ENCODE measurements at places on chromosomes 5 and 9.

GRCh38 chr9:70085241-70085640, 41.6 kb downstream of the MAMDC2 start:
- DNase-seq = no peak

- no peak for DNase-seq
Measured at GRCh38 chr9:25353783-25354182, 324.5 kb downstream of the TUSC1 start.

DNA sequence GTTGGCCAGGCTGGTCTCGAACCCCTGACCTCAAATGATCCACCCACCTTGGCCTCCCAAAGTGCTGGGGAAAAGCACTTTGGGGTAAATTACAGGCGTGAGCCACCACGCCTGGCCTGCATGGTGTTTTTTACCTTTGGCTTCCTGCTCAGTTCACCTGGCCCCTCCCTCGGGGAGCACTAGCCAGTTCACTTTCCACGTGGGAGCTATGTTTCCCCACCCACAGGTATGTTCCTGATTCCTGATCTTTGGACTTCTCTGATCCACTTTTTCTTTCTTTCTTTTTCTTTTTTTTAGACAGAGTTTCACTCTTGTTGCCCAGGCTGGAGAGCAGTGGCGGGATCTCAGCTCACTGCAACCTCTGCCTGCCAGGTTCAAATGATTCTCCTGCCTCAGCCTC, 15.8 kb downstream of the DAB2IP start:
- no peak for DNase-seq

GRCh38 chr5:133245191-133246052, 193.6 kb downstream of the HSPA4 start:
- peak; percentile 91 for DNase-seq

GRCh38 chr5:64497386-64497785, 8.4 kb upstream of the RGS7BP start:
- DNase-seq = peak; percentile 35

DNA sequence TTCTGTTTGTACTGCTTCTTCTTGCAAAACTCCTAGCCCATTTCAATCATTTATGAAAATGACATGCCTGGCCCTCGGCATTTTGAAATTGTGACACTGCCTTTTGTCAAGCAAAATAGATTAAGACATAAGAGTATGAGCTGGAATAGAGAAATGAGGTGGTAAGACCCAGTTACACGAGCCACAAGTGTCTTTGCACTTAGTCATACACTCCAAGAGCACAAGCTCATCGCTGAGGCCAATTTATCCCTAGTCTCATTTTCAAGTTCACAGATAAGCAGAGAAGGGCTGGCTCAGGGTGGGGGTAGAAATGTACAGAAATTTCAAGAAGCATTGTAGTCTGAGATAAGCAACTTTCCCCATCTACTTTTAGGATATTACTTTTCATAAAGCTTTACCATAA, 40.6 kb upstream of the MAP1B start:
- DNase-seq = peak; percentile 52

DNA sequence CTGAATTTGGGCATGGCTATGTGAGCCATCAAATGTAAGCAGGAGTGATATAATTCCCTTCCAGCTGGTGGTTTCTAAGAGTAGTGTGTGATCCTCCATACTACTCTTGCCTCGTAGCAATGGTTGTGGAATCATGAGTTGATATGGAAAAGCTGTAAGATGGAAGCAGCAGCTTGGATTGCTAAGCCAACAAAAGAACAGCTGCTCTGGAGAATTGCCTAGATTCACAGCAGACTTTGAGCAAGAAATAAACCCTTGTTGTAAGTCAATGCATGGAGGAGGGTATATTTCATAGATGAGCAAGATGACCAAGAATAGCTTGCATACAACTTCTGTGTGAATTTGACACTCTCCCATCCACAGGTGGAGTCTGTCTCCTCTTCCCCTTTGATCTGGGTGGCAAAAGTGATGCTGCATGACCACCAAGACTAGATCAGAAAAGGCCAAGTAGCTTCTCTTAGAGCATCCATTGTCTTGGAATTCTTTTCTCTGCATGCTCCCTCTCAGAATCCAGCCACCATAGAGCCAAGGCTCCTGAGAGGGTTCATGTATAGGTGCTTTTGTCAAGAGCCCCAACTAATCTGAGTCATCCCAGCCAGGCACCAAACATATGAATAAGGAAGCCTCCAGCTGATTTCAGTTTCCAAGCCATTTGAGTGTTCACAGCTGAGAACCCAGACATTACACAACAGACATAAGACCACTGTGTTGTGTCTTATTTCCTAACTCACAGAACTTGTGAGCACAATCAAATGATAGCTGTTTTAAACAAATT, 79.0 kb downstream of the PRLR start:
- no peak for DNase-seq

- no peak for DNase-seq
Measured at GRCh38 chr5:168528521-168529373, at the start of gene FBLL1. TSS of gene FBLL1 (plus strand) at chr5:168529305. CDS start at chr5:168529505, 200 bp downstream.

DNA sequence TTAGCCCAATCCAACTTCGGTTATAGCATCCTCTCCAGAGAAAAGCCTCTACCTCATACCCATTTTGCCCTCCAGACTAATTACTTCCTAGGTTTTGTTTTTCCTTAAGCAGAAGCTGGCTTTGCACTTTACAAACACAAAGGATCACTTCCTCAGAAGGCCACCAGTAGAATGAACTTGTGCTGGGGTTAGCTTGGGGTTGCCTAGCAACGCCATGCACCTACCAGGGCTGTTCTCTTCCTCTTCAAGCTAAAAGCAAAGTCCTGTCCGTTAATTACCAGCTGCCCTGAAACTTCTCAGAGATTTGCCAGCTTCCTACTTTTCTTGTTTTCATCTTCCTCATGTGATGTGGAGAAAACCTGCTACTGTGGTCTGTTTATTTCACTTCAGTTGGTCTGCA, 132.0 kb upstream of the WWC1 start:
- no peak for DNase-seq

DNA sequence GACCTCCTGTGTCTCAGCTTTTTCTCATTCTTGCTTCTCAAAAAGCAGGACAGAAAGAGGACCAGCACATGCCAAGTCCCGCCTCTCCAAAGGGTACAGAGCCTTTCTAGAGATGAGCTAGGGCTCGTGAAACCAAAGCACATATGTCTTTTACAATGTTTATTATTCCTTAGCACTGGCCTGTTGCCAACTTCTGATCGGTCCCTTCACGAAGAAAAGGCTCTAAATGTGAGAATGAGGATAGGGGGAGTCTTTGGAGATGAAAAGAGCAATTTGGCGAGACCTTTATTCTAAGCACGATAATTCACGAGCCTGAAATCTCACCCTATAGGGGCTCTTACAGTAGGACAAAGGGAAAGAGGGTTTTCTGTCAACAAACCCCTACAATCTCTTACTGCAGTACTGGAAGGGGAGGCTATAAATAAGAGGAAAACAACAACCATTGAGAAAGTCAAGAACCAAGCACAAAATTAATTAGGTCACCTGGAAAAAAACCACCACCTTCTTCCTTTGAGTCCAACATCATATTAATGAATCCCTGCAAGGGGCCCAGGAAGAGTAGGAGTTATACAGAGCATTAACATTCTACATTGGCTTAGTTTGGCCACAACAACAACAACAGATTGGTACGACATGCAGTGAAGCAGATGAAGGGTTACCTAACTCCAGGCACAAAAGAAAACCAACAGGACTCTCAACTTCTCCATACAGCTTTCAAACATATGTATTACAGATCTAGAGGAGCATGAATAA, 309.5 kb downstream of the PDE4D start:
- DNase-seq = no peak

DNA sequence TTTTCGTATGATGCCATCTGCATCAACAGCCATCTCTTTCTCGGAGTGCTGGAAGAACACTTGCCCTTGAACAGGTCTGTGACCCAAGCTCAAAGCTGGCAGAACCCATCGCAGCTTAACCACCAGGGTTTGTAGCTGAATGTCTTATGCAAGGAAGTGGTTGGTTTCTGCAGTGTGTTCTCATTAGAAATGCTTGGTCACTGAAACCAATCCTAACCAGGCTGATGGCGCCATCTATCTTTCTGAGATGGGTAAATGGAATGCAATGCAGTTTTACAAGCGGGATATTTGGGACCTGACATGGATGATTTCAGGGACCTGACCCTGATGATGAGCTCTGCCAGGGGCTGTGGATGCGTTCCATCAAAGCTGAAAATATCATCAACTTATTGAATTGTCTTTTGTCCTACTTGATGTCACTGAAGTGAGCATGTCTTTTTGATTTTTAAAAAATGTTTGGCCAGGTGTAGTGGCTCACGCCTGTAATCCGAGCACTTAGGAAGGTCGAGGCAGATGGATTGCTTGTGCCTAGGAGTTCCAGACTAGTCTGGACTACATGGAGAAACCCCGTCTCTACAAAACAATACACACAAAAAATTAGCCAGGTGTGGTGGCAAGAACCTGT, 28.7 kb downstream of the DMRT3 start:
- DNase-seq = peak; percentile 27

GRCh38 chr9:126144196-126144595, 182.4 kb upstream of the MVB12B start:
- no peak for DNase-seq

DNA sequence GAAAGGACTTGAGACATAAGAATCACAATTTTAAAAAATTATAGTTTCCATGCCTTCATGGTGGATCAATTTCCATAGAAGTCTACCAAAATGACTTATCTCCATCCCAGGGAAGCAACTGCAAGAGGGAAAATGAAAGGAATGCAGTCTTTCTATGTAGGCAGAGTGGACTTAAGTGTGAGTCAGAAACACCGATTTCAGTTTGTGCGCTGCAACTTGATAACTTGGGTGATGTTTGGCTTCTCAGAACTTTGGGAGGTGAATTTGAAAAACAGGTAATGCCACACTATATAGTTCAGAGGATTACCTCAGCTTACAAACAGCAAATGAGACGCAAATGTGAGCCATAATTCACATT, 708 bp upstream of the CSNK1G3 start:
- DNase-seq = peak; percentile 55

- no peak for DNase-seq
Measured at GRCh38 chr5:84715091-84715490, 330.4 kb upstream of the EDIL3 start.

DNA sequence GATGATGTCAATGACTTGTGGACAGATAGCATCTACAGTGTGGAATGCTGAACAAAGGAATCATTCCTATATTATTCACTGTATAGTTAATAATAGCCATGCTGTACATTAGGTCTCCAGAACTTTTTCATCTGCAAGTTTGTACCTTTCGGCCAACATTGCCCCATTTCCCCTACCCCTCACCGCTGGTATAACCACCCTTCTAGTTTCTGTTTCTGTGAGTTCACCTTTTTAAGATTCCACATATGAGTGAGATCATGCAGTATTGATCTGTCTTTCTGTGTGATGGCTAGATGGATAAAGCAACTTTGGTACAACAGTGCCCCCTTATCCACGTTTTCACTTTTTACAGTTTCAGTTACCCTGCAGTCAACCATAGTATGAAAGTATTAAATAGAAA, 18.8 kb upstream of the ALDH1B1 start:
- no peak for DNase-seq

DNA sequence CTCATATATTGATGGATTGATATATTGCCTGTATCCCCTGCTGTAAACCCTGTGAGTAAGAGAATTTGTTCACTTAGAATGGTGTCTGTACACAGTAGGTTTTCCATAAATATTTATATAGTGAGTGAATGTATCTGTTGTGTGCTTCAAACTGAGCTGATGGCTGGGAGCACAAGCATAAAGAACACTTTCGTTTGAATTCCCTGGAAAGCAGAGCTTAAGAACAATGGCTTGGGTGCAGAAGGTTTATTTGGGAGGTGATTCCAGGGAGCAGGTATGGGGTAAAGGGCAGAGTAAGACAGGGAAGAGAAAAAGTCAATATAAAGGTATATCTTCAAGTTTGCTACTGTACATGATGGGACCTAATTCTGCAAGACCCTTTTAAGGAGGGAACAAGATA, 190.9 kb upstream of the TRIM32 start:
- DNase-seq = no peak

DNA sequence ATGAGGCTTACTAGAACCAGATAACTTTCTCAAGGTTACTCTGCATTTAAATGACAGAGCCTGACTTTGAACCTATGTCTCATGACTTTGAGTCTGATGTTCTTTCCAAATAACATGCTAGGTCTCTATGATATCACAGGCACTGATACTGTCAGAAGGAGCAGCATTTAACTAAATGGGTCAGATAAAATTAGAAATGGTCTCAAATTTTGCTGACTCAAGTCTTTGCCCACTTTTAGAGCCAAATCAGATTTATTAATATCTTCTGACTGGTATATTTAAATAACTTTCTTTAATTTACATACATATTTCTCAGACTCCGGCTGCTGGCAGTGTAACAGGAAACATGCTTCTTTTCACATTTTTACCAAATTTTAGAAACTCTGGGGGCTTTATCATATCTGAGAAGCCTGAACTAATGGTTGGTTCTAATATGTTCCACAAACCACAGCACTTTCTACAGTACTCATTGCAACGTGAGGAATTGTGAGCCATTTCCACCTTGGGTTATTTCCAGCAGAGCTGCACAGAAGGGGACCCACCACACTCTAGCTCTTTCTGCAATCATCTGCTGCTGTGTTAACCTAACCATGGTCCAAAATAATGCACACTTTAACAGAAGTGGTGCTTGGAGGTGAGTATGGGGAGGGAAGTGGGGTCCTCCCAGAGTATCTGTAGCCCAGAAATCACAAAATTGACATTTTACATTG, 79.2 kb downstream of the KCTD16 start:
- no peak for DNase-seq

- no peak for DNase-seq
Measured at GRCh38 chr5:171633776-171634470, 151.7 kb upstream of the SMIM23 start.

DNA sequence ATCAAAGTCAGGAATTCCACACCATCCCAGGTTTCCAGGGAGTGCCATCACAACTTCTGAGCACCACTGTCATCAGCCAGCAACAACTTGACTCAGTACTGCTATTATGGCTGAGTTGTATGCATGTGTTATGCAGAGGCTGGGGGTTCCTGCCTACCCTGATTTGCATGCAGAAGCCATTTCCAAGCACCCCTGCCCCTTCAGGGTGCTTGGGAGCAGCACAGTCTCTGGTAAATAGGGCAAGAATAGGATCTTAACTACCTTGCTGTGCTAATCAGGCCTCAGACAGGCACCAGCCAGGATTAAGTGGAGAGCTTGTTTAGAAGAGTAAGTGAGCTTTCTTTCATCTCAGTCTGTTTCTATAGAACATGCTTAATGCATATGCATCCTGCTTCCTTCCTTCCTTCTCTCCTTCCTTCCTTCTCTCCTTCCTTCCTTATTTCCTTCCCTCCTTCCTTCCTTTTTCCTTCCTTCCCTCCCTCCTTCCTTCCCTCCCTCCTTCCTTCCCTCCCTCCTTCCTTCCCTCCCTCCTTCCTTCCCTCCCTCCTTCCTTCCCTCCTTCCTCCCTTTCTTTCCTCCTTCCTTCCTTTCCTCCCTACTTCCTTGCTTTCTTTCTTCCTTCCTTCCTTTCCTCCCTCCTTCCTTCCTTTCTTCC, 175.7 kb downstream of the FRMD3 start:
- no peak for DNase-seq
